ENCODE measurements at places on chromosomes 7 and 10.

- no peak for DNase-seq
These were observed 97.9 kb downstream of the LHPP start for GRCh38 chr10:124559372-124560132.

DNA sequence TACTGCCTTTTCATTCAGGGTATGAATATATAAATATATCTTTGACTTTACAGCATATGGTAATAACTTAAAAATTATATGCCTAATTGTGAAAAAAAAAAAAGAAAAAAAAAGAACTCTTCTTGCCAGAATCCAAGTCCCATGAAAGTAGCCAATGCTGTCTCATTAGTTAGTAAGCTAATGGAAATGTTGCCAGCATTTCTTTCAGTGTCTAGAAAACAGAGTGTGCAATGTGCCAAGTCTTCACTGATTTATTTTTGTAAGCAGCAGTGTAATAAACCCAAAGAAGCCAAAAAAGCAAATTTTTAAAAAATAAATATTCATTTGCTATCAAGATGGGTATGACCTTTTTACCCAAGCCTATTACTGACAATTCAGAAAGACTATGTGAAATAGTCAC, 31.1 kb upstream of the LRRN3 start:
- DNase-seq, result peak; percentile 18

- peak; percentile 69 for DNase-seq
These were observed 529 bp downstream of the TASOR2 start for GRCh38 chr10:5684971-5685763.

- DNase-seq, result no peak
These were observed 248.2 kb upstream of the TCF7L2 start for GRCh38 chr10:112701878-112702255.

DNA sequence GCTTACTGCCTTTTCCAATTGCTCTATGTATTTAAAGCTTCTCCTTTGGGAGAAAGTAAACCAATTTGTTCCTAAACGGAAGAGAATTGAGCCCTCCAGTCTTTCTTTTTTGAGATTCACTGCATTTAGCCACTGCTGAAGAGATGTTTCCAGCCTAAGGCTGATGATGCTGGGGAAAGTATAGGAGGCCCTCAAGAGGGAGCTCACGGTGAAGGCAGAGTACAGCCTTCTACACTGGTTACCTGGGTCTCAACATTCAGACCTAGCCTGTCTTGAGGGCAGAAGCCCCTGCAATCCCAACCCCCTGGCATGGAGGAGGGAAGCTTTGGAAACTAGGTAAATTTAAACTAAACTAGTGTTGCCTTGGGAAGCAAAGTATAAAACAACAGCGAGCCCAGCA, 316.7 kb upstream of the TPK1 start:
- no peak for DNase-seq

DNA sequence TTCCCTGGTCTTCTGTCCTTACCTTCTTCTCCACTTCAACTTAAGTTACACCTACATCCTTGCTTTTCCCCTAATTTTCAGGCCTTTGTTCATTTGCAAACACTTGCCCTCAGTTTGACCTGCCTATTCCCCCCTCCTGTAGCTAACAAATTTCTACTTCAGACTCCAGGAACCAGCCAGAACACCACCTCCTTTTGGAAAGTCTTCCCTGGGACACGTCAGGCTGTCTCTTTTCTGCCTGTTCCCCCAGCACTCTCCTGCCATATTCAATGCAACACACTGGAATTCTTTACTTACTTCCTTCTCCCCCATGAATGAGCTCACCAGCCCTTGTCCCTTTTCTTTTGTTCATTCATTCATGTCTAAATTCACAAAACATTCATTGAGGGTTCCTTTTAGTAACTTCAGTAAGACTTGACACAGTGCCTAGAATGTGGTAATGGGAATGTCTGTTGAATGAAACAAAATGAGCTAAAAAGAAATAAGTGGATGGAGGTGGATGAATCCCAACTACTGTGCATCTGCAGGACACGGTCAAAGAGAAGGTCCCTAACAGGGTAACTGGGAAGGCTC, 478.0 kb downstream of the KCNMA1 start:
- DNase-seq, result peak; percentile 67

- DNase-seq, result peak; percentile 62
These were observed 76.0 kb upstream of the ADO start for GRCh38 chr10:62728479-62728878.

DNA sequence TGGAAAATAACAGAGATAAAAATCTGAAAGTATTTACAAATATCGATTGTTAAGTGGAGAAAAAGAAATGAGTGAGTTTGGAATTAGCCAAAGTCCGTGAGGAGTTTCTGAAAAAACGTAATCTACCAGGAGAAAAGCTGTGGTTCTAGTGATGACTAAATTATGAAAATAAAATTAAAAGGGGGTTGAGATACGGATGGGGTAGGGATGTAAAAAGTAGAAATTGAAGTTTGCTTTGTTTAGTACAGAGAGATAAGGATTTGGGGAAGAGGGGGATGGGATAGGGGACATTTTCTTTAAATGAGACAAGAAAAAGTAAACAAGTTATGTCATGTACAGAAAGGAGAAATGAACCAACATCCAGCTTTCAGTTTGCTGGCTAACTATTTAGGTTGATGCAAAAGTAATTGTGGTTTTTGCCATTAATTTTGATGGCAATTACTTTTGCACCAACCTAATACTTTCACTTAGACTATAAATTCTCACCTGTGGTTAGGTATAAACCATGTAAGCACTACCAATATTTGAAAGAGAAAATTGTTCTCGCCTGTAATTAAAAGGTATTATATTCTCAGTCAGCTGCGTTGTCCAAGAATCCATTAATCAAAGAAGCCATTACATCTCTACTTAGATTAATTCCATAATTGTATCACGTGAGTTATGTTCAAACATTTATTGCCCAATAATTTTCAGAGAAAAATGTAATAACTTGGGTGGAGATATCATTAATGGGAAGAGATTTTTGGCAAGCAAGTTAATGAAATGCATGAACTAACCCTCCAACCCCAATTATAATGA, 143.0 kb upstream of the NRP1 start:
- no peak for DNase-seq

Measured in AG10803 (cell line).